ENCODE measurements at places on chromosomes 11 and 22.

- DNase-seq: no peak
Observed at GRCh38 chr11:109783014-109783413, 310.2 kb upstream of the ZC3H12C start.

- no peak for DNase-seq
Observed at GRCh38 chr11:95931916-95932315, 8.0 kb upstream of the MTMR2 start.

DNA sequence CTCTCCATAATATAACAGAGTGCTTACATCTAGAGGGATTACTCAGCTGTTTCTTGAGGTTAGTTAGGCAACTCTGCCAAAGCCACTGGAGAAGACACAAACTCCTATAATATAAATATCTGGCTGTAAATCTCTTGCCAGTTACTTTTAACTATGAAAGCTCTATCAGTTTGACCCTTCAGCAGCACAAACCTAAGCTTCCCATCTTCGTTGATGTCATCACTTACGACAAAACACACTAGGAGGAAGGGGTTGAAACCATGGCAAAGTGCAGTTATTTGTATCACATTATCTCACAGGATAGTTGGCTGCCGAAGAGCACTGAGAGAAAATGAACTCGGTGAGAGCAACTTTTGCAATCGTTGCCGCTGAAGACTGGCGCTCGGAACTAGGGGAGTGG is 922.1 kb downstream of the OPCML start:
- DNase-seq: no peak

DNA sequence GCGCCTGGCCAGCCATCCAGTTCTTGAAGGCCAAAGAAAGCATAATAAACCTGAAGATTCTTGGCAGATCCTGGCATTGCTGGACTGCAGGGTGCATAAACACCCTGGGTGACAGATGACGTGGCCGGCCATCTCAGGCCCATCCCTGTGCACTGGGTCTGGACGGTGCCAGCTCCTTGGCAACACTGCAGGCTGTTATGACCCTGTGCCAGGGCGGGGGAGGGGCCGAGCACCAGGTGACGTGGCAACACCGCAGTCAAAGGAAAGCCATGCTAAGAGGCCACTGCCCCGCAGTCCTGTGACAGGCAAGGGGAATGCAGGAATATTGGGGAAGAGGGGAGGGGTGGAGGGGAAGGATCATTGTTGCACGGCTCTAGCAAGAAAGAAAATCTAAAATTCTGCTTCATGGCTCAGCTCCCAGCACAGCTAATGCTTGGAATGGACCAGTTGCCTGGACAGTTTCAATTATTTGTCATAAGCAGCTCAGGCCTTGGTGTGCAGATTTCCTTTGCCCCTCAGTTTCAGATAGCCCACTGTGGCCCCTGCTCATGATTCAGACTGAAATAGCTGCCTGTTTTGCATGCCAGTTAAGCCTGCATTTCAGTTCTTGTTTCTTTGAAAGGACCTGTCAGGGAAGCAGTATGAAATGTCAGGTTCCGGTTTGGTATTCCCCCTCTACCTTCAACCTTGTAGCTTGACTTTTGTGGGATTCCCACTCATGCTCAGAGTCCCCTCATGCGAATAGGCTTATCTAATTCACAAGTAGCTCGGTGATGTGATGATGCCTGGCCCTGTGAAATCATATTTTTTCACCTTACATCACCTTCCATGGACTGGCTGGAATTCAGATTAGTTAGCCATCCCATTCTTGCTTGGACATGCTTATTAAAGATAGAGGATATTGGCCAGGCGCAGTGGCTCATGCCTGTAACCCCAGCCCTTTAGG is 29.7 kb upstream of the DDX6 start:
- DNase-seq: peak; percentile 55

GRCh38 chr11:1153951-1154493 is 3.7 kb upstream of the MUC5AC start:
- DNase-seq: peak; percentile 66

DNA sequence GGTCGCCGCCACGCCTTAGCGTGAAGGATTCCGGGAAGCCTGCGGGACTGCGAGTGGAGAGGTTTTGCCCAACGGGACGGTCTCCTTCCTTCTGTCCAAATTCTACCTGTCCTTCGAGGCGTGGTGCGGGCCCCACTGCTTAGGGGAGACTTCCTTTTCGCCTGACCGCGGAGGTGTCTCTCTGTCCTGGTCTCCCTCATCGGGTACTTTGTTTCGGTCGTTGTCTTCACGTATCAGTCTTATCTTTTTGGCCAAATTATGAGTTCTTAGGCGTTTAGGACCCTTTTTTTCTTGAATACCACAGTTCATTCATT is 388 bp downstream of the HINFP start:
- no peak for DNase-seq

- DNase-seq: no peak
Observed at GRCh38 chr11:134911514-134912180, 499.6 kb upstream of the B3GAT1 start.

DNA sequence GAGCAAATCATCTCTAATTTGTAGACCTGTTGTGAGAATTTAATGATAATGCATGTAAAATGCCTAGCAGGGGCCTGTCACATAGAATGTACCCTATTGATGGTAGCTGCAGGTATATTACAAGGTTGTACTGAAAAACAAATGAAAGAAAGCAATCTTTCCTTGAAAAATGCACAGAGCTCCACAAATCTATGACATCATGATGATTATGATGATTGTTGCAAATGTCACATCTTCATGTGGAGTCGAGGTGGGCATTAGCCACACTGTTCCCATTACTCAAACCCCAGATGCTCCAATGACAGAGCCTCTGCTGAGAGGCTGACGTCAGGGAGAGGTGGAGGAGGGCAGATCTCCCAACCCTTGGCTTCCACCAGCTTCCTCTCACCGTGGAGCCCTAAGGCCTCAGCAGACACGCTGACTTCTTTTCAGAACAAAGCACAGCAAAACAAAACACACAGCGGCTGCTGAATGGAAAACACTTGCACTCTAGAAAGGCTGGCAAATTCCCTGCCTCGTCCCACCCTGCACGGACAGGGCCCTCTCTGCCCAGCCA is 298.3 kb downstream of the KIRREL3 start:
- DNase-seq: no peak

- DNase-seq: no peak
Observed at GRCh38 chr11:13260201-13260962, 17.2 kb upstream of the BMAL1 start.

DNA sequence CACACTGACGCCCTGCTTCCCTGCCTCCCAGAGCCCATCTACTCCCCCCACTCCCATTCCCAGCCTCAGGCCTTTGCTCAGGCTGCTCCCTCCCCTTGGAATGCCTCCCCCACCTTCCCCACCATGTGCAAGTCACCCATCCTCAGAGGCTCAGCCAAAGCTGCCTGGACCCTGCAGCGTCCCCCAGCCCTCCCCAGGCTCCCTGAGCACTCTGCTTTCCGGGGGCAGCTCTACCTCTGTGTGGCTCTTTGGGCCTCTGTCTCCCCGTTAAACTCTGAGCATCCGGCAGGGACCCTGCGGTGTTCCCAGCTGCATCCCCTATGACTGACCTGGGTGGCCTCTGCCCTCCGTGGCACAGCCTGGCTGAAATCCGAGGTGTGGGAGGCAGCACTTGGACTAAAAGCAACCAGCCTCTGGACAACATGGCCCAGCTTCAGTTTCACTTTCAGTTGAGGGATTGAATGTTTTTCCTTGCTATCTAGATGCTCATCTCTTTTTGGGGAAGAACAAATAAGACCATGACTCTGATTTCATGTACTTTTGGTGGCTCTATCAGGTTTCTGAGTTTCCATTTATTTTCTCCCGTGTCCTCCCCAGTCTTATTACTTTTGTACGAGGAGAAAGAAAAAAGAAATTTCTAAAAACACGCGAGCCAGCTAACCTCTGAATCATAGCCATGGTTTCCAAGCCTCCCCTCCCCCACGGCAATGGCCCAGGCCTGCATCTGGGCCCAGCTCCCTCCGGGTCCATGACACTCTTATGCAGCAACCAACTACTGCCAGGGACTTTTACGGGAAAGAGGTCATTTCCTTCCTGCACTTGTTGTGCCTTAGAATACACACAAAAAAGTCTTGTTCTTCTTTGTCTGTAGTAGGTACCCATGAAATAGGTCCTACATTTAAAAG is 3.8 kb downstream of the APOL3 start:
- peak; percentile 26 for DNase-seq

DNA sequence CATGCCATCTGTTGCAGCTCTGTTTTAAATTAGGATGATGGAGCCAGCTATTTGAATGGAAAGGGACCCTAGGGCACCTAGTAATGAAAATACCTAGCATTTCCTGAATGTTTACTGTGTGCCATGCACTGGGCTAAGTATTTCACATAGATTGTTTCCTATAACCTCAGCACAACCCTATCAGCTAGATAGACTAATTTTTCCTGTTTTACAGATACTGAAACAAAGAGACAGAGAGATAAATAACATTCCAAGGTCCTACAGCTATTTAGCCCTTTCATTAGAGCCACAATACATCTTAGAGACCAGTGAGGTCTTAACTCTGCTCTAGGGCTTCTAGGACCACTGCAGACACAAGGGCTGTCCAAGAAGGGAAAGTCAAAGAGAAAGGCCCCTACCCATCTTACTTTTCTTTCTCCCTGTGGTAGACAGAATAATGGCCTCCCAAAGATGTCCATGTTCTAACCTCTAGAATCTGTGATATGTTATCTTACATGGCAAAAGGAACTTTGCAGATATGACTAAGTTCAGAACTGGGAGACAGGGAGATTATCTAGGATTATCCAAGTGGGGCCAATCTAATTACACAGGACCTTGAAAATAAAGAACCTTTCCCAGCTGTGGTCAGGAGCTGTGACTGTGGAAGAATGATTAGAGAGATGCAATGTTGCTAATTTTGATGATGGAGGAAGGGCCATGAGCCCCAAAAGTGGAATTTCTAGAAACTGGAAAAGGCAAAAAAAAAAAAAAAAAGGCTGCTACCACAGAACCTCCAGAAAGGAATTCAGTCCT is 157.0 kb downstream of the CCDC34 start:
- no peak for DNase-seq

DNA sequence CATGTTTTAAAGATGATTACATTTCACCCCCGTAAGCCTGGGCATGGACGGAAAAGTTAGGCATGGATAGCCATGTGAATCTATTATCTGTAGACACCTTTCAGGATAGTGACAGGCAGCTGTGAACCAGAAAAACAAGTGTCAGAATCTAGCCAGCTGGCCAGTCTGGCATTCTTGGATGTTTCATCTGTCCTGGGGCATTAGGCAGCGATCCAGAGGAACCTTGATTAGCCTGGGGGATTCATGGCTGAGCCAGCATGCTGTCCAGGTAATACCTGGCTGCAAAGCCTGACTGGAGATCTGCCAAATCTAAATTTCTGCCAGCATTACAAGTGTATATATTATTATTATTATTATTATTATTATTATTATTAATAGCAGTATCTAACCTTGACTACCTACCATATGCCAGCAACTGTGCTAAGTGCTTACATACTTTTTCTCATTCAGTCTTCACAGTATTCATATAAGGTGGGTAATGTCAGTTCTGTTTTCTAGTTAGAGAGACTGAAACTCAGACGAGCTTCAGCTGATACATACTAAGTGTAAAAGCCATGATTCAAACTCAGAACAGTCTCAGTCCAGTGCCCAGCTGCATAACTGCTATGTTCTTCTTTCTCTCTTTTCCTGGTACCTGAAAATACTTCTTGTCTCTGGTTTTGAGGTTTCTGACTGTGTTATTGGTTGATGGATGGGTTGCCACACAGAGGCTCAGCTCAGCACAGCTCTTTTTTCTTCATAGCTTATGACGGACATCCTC is 12.8 kb downstream of the BMAL1 start:
- no peak for DNase-seq

DNA sequence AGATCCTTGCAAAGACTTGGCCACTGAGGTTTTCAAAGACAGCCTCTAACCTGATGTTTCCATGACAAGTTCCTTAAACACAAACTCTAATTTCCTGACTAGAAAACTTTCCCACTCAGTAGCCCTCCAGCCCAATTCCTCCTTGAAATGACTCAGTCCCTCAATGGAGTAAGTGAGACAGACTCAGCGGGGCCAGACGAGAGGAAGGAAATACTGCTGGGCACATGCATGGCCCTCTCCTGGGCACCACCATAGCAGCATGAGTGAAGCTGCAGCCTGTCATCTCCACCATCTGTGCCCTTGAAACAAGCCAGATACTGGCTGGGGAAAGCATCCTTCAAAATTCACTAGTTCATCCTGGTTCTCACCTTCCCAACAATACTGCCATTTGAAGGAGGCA is 76.2 kb upstream of the GDPD4 start:
- DNase-seq: no peak

GRCh38 chr11:46369458-46370152 is 11.9 kb upstream of the MDK start:
- no peak for DNase-seq

- no peak for DNase-seq
Observed at GRCh38 chr22:22244316-22245250, at the start of gene VPREB1. VPREB1 (plus strand) TSS chr22:22244786; CDS start chr22:22244814, 28 bp downstream.

DNA sequence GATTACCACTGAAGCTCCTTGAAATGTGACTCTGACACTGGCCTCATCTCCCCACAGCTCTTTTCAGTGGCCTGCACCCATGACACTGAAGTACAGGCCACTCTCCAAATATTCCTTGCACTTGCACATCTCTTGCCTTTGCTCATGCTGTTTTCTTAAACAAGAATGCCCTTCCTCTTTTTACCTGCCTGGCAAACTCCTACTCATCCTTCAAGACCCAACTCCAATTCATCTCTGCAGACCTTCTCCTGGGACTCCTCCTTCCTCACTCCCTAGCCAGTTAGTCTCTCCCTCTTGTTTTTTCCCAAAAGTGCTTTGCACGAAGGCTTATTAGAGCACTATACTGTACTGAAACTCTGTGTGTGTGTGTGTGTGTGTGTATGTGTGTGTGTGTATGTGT is 2.6 kb downstream of the KCNE3 start:
- DNase-seq: no peak

GRCh38 chr22:21959274-21960074 is 6.8 kb upstream of the PPM1F start:
- DNase-seq: no peak

GRCh38 chr11:130144861-130145281 is 14.7 kb upstream of the ST14 start:
- DNase-seq: no peak

DNA sequence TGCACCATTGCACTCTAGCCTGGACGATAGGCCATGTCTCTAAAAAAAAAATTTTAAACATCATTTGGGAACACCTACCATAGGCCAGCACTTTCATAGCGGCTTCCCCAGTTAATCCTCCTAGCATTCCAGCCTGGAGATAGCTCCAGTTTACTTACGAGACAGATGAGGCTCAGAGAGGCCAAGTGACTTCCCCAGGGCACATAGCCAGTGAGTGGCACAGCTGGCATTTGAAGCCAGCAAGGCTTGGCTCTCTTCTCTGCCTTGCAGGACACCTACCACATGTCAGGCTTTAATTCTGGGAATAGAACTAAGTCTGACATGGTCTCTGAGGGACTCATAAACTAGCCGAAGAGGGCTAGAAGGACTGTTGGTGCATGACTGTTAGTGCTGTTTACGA is 4.9 kb upstream of the TAGLN start:
- DNase-seq: no peak

GRCh38 chr22:43853328-43853931 is 8.9 kb downstream of the SULT4A1 start:
- DNase-seq: no peak

- DNase-seq: no peak
Observed at GRCh38 chr22:48664586-48664985, 1163.1 kb downstream of the BRD1 start.

- DNase-seq: peak; percentile 81
Observed at GRCh38 chr11:5600374-5600851, 4.0 kb downstream of the TRIM6 start.

GRCh38 chr11:3905080-3905953 is 49.9 kb downstream of the STIM1 start:
- DNase-seq: peak; percentile 96

GRCh38 chr22:31275018-31275417 is 17.3 kb downstream of the PIK3IP1 start:
- no peak for DNase-seq

GRCh38 chr22:45434981-45435380 is 21.5 kb downstream of the RIBC2 start:
- no peak for DNase-seq

Measured in epithelial cell of proximal tubule (primary cell).